Endodermal cell (in vitro differentiated cells): ENCODE measurements at places on chromosomes 6 and 20. TPM values are rescaled to one million over a fixed set of nuclear protein-coding genes. Genes with fewer than 3 reads are reported as not detected.

GRCh38 chr6:168686029-168686738, 245.2 kb downstream of the SMOC2 start:
- no peak for DNase-seq

- no peak for DNase-seq
These were observed 198.6 kb downstream of the ZDHHC14 start for GRCh38 chr6:157579467-157580031.

DNA sequence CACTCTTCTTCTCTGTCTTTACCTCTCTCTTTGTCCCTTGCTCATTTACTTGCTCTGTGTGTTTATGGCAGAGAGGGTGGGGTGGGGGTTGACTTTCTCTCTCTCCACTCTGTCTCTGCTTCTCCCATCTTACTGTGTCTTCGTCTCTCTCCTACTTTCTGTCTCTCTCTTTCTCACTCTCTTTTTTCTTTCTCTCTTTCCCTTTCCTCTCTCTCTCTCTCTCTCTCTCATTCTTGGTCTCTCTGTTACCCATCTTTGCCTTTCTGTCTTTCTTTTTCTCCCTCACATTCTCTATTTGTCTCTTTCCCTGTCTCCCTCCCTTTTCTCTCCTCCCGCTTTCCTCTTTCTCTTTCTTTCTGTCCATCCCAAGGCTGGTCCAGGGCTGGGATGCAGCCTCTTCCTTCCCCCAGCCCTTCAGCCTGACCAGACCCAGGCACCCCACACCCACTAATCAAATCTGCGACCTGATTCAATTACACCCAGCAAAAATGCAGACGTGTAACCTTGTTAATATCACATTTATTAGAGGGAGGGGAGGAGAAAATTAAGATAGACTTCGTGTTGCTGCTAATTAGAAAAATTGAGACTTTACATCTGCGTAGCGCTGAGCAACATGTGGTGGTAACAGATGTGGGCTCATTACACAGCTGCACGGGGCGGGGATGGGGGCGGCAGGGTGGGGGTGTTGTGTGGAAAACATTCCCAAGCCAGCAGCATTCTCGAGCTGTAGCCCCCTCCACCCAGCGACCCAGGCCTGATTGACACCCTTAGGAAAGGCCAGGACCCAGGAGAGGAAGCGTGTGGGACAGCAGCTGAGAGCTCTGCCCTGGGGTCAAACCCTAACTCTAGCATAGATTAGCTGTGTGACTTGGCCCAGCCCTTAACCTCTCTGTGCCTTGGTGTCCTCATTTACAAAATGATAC, 124.9 kb upstream of the MAFB start:
- DNase-seq = peak; percentile 16

DNA sequence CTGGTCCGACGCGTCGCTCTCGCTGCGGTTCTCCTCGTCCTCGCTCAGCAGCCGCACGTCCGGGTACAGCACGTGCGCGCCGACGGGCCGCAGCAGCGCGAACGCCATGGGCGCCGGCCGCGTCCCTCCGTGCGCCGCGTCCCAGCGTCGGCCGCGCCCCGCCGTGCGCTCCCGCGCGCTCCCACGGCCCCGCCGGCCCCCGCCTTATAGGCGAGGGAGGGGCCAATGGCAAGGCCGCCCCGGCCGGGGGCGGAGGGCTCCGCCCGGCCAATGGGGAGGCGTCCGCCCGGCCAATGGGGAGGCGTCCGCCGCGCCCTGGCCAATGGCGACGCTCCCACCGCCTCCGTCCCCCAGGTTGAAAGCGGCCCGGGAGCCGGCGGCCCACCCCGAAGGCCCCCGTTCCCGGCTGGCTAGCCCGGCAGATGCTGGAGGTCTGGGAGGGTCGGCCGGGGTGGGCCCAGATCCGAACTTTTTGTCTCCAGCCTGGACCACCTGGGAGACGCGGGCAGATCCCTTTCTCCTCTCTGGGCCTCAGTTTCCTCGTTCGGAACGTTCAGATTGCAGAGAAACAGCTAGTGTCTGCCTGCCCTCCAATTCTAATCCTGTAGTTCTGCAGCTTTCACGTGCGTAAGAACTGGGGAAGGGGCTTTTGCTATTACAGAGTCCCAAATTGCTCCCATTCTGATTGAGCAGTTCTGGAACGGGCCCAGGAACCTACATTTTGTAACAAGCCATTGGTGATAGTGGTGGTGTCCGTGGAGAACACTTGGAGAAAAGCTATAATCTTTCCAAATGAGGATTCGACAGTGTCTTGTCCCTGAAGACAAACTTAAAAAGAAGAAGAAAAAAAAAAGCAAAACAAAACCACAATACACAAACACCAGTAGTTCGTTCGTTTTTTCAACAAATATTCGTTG, at the start of gene TCF15:
TSS of gene TCF15 (minus strand) at position 180 of the 917 bp plus-strand sequence. CDS start at position 108, 72 bp downstream.
- DNase-seq = peak; percentile 85

GRCh38 chr20:9498322-9498721, 16.1 kb upstream of the LAMP5 start:
- DNase-seq = no peak

DNA sequence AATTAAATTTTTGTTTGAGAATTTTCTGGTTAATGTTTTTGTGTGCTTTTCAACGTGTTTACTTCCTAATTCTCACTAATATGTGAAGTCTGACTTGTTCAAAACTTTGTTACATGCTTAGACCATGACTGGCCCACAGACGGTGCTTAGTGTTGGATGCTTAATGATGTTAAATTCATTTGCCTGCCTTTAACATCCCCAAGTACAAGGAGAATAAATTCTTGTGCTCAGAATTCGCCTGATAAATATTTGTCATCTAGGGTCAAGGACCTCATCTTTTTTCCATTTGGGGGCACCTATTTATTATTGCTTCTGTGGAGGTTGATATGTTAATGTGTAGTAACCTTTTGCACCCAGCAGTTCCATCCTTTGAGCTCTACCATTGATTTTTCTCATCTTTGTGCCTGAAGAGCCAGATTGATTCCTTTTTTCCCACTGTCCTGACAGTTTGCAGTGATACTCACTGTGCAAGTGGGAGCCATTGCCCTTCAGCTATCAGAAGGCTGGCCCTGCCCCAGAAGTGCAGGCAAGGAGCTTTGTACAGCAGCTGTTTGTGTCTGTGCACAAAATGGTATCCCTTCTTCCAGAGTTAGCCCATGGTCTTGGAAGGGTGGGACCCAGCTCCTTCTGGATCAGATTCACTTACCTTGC, 170.8 kb downstream of the PDE7B start:
- DNase-seq = no peak

DNA sequence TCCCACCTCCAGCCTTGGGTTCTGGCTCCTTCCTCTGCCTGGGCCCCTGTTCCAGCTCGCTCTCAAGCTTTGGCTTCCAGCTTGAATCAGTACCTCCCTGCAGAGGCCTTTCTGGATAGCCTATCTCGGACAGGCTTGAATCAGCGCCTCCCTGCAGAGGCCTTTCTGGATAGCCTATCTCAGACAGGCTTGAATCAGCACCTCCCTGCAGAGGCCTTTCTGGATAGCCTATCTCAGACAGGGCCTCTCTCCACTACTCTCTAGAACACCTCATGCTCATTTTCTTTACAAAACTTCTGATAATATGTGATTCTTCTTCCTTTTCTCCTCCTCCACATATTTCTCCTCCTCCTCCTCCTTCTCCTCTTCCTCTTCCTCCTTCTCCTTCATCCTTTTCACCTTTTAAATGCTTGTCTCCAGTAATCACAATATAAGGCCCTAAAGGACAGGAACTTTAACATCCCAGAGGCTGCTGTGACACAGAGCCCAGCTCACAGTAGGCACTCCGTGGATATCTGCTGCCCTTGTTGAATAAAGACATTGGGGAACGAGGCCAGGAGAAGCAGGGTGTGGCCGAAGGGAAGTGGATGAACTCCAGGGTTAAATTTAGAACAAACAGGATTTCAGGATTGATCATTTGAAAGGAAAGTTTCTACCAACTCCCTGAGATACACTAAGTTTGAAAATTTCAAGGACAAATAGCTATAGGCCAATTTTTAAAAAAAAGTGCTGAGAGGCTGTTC, 9.3 kb upstream of the RPS6KA2 start:
- peak; percentile 23 for DNase-seq

GRCh38 chr20:60808701-60809100, 443.4 kb upstream of the CDH4 start:
- DNase-seq = no peak

DNA sequence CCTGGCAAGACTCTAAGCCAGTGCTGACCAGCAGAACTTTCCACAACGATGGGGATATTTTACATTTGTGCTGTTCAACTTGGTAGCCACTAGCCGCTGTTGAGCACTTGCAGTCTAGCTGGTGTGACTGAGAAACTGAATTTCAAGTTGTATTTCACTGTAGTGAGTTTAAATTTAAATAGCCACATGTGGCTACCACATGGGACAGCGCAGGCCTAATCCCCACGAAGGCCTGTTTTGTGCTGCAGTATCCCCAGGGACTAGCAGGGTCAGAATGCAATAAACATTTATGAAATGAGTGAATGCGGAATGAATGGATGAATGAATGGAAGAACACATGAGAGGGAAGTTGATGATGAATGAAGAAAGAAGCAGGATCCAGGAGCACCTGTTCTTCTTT, 115.8 kb downstream of the TRERF1 start:
- DNase-seq = no peak

The SLC44A4 gene
- total RNA-seq = 2.4 to 3.6 TPM (median 3.6 TPM) in 3 replicates

The LPIN3 gene
- total RNA-seq = 11.2 and 13.2 TPM in 2 replicates

The WFDC10B gene
- total RNA-seq = not detected in 3 replicates

The TTLL9 gene
- 0.14 to 0.29 TPM (median 0.25 TPM) in 3 replicates for total RNA-seq
